ENCODE measurements at places on chromosomes 11 and 22.

- no peak for DNase-seq
Observed at GRCh38 chr11:97905671-97906070, 1115.1 kb upstream of the CNTN5 start.

- no peak for DNase-seq
Observed at GRCh38 chr11:83037877-83038276, 33.8 kb downstream of the RAB30 start.

DNA sequence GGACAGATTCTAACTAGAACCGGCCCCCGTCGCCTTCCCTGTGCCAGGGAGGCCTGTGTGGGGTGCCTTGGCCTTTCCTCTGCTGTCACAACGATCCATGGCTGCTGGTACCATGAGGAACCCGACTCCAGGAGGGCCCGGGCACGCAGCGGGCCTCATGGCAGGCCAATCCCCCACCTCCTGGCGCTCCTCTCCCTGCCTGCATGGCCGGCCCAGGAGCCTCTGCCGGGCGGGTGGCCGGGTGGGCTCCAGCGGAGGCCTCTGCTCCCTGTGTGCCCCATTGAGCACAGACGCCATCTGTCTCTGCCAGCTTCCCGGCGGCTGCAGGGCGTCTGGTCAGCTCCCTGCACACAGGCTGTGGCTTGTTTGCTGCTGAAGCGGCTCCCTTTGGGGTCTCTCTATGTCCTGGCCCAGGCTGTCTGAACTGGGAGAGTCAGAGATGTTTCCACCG lies 86.5 kb downstream of the MYEOV start:
- peak; percentile 66 for DNase-seq

GRCh38 chr11:21631991-21632390 lies 560.9 kb upstream of the ANO5 start:
- peak; percentile 12 for DNase-seq

DNA sequence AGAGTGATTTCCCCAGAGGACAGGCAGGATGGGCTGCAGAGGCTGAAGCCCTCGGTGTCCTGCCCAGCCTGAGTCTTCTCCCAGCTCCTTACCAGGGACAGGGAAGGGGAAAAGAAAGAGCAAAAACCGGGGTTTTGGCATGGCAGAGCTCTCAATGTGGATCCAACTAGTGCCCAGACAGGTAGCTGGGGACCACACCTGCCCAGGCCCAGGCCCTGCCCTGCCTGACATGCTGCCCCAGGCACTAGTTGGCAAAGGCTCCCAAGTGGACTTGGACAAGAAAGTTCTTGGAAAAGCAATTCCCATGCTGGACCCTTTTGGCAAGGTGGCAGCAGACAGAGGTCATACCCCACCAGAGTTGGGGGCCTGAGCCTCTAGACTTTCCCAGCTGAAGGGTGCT lies 31.1 kb downstream of the NECTIN1 start:
- DNase-seq: no peak

DNA sequence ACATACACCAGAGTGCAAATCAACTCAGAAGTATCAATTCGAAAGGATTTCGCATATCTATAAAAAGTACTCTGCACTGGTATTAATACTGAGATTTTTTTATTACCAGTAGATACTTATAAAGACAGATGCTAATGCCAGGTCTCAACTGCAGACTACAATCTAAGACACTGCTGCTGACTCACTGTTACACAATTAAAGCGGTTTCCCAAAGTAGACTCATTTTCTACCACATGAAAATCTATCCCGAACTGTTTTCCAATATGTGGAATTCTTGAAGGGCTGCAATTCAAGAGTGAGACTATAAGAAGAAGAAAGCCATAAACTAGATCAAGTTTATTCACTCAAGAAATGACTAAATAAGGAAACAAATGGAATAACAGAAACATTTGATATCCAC lies 57.2 kb upstream of the ARHGAP32 start:
- no peak for DNase-seq

DNA sequence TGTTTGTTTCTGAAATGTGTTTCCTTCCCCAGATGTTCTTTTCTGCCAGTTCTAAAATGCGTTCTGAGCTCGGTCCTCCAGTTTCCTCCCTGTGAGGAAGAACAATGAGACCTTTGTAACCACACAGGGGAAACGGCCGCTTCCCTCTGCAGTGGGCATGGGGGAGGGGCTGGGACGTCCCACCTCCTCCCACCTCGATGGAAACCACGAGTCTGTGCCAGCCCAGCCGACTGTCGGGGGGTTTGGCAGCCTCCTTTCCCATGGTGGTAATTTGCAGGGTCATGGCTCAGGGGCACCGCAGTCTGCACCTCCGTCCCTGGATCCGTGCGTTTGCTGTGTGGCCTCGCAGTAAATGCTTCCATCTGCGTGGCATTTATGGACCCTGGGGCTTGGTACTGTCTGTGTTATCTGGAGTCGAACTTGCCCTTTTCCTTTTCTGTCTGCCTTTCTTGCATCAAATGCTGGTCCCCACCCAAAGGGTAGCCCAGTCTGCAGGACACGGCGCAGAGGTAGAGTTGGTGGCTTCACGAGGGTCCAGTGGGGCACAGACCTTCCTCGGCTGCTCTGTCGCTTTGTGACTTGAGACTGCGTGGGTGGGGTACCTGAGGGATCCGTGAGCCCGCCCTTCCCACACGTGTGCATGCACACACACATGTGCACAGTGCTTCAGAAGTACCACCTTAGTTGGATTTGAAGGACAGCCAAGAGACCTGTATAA lies 16.1 kb downstream of the LRP5 start:
- DNase-seq: peak; percentile 90

DNA sequence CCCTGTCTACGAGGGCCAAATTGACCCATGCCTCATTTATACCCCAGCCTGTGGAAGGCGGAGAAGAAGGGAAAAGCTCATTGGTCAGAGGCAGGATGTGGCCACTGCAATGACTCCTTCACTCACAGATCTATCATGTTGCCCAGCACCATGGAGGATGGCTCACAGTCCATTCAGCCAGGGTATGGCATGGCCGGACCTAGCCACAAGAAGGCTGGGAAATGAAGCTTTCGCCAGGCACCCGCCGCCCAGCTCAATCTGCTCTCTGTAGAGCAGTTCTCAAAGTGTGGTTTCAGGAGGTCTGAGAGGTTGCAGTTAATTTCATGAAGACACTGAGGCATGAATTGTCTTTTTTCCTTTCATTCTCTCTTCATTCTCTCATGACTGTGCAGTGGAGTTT lies 40.6 kb upstream of the LINC01488 start:
- DNase-seq: no peak

DNA sequence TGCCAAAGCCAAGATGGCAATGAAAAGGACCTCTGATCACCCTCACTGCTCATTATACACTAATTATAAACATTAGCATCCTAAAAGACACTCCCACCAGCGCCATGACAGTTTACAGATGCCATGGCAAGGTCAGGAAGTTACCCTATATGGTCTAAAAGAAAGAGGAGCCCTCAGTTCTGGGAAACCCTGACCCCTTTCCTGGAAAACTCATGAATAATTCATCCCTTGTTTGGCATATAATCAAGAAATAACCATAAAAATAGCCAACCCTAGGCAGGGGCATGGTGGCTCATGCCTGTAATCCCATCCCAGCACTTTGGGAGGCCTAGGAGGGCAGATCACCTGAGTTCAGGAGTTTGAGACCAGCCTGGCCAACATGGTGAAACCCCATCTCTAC lies 12.7 kb upstream of the CAPN5 start:
- no peak for DNase-seq

GRCh38 chr11:68042219-68043028 lies 3.6 kb downstream of the TCIRG1 start:
- no peak for DNase-seq

DNA sequence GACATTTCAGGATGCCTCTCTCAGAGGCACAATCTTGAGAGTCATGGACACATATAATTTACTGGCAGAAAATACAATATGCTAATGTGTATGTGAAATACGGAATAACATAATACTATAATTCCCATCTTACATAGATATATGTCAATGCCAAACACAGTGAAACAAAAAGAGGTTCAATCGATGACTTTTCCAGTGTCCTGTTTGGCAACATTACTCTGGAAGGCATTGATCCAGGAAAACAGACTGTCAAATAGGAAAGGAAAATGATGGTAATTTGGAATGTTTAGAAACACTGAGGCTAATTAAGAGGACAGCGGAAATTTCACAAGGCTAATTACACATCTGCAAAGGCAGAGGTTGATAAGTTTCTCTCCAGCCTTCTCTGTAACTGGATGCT lies 942.3 kb downstream of the LRRC4C start:
- no peak for DNase-seq

DNA sequence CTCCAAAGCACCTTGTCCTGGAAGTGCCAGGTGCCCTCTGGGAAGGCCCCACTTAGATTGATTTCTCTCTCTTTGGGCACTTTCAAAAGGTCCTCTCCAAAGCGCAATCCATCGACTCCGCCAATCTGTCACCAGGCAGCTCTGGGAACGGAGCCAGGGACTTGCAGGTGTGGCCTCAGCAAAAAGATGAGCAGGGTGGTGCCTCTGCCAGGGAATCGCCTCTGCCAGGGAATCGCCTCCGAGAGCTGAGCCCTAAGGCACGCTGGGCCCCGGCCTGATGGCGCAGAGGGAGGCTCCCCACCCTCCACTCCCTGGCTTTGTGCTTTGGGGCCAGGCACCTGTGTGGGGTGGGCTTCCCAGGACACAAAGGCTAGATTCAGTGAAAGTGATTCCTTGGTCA lies 1391.3 kb downstream of the TBC1D22A start:
- no peak for DNase-seq

- DNase-seq: no peak
Observed at GRCh38 chr11:8242118-8242475, 21.6 kb downstream of the LMO1 start.

- no peak for DNase-seq
Observed at GRCh38 chr11:95536047-95536690, 253.4 kb downstream of the FAM76B start.

DNA sequence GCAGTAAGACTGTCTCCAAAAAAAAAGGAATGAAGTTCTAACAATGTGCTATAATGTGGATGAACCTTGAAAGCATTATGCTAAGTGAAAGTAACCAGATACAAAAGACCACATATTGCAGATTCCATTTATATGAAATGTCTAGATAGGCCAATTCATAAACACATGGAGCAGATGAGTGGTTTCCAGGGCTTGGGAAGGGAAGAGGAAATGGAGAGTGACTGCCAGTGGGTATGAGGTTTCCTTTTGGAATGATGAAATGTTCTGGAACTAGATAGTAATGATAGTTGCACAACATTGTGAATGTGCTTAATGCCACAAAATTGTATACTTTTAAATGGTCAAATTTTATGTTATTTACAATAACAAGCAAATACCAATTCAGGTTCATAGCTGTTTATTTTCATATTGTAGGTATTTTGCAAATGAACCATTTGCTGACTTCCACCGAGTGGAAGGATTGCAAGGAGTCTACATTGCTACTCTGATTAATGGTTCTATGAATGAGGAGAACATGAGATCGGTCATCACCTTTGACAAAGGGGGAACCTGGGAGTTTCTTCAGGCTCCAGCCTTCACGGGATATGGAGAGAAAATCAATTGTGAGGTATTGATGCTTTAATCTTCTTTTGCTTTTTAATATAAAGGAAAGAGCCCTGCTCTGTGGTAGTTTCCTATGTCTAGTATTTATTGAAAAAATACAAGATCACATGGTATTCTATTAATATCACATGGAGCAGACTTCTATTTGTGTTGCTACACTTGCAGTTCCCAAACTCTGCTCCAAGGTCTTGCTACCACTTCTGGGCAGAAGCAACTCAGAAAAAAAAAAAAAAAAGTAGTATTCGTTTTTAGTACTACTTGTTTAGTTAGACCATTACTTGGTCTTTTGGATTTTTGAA lies 67.7 kb upstream of the SORL1-AS1 start:
- DNase-seq: no peak

GRCh38 chr11:74267014-74267413 lies 44.4 kb downstream of the P4HA3 start:
- no peak for DNase-seq

GRCh38 chr11:128711136-128711535 lies 17.3 kb downstream of the FLI1 start:
- DNase-seq: no peak

- no peak for DNase-seq
Observed at GRCh38 chr11:58596621-58597020, 17.8 kb downstream of the ZFP91 start.

DNA sequence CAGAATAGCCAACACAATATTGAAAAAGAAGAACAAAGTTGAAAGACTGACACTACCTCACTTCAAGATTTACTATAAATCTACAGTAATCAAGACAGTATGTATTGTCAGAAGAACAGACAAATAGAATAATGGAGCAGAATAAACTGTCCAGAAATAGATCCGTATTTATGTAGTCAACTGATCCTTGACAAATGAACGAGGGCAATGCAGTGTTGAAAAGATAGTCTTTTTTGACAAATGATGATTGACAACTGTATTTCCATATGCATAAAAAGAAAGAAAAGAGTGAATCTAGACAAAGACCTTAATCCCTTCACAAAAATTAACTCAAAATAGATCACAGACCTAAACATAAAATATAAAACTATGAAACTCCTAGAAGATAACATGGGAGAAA lies 767.1 kb downstream of the KCNA4 start:
- DNase-seq: no peak

All from retina (tissue), 1 donor.